NB4 (cell line): ENCODE measurements at places on chromosomes 13 and 19.

DNA sequence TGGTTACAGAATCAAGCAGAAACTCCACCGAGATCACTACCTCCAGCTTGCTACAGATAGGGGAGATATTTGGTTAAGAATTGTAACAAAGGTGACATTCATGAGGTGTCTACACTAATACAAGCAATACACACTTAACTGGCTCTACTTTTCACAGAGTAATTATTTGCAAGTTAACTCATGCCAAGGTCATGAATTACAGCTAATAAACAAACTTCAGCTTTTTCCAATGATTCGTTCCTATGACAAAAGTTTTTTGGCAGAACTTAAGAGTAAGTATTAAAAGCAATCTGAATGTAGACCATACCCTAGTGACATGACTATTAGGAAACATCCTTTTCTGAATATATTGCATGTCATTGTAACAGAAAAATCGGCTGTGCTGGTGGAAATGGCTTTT is 72.1 kb downstream of the LHFPL6 start:
- no peak for DNase-seq

GRCh38 chr13:111275382-111275781 is 45.1 kb upstream of the TEX29 start:
- no peak for DNase-seq

GRCh38 chr19:45162608-45163143 is 1.9 kb upstream of the NKPD1 start:
- DNase-seq: no peak

DNA sequence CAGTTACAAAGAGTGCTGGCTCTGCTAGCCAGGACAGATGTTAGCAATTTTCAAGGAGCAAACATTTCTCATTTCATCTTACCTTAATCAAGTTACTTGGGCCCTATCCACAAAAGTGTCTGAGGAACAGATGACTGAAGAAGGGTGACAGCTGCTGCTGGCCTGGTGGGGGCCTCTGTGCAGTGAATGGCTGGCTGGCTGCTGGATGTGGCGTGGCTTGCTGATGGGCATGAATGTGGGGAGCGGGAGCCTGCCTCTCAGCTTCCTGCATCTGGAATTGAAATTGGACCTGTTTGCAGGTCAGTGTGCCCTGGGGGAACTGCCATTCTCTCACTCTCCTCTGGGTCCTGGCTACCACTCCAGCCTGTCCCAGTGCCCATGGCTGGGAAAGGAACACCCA is 94.7 kb downstream of the RGCC start:
- no peak for DNase-seq

- DNase-seq: no peak
These were observed 1.5 kb downstream of the IFNL4 start for GRCh38 chr19:39246951-39247669.

GRCh38 chr13:93420887-93421286 is 194.3 kb downstream of the GPC6 start:
- no peak for DNase-seq
